ENCODE measurements at places on chromosomes 13 and 19. TPM values are rescaled to one million over a fixed set of nuclear protein-coding genes. Genes with fewer than 3 reads are reported as not detected.

- H3K27me3 ChIP-seq: no peaks in the 10 kb centered on the region
- no peak overlapping the region for H3K27ac ChIP-seq
- DNase-seq: no peak
- no peaks in the 10 kb centered on the region for H3K36me3 ChIP-seq
Measured at GRCh38 chr19:16834747-16835146, 5.5 kb downstream of the SIN3B start.

DNA sequence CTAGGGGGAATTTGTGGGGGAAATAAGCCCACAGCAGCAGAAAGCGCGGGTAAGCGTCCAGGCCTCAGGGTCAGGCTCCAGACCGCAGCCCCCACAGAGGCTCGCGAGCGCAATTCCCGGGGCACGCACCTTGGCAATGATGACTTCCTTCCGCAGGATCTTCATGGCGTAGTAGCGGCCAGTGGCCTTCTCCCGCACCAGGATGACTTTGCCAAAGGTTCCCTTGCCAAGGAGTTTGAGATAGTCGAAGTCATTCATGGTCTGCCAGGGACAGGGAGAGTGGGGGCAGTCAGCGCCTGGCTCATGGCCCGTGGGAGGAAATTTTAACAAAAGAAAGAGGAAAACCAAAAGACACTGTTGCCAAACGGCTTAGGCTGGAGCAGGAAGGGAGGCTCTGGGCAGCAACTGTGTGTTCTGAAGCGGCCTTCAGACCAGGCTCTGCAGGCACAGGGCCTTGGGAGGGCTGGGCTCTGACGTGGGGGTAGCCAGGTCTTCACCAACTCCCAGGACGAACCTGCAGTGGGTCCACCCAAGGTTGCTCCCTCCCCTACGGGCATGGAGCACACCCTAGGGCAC lies 15.4 kb upstream of the CCNP start:
- H3K36me3 ChIP-seq: no peaks in the 10 kb centered on the region
- DNase-seq: no peak
- H3K27ac ChIP-seq: no peak overlapping the region
- peaks cover 33% of the 10 kb centered on the region for H3K4me1 ChIP-seq

DNA sequence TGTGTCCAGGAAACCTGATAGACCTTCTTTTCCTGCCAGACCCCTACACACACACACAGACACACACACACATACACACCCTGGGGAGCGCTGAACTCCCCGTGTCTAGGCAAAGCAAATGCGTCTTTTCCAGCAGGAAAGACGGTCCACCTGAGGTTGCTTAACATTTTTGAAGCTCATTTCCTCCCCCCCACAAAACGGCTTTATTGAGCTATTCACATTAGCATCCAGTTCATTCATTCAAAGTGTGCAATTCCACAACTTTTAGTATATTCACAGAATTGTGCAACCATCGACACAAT lies 3.4 kb downstream of the GSX1 start:
- H3K36me3 ChIP-seq: no peaks in the 10 kb centered on the region
- H3K4me1 ChIP-seq: peaks cover 21% of the 10 kb centered on the region
- peaks cover 19% of the 10 kb centered on the region for H3K27me3 ChIP-seq
- H3K4me3 ChIP-seq: no peak overlapping the region
- no peak for DNase-seq

- no peaks in the 10 kb centered on the region for H3K4me1 ChIP-seq
- H3K4me3 ChIP-seq: no peak overlapping the region
- no peak overlapping the region for H3K27ac ChIP-seq
- no peak for DNase-seq
Measured at GRCh38 chr13:60282708-60283107, 114.3 kb upstream of the TDRD3 start.

- H3K4me3 ChIP-seq: no peak overlapping the region
- DNase-seq: no peak
- H3K4me1 ChIP-seq: peaks cover 19% of the 10 kb centered on the region
- no peaks in the 10 kb centered on the region for H3K27me3 ChIP-seq
- no peak overlapping the region for H3K27ac ChIP-seq
Measured at GRCh38 chr19:556611-557382, 12.9 kb downstream of the GZMM start.

GRCh38 chr13:20706661-20707060 lies 3.2 kb downstream of the IL17D start:
- H3K4me1 ChIP-seq: peaks cover 29% of the 10 kb centered on the region
- H3K27ac ChIP-seq: no peak overlapping the region
- H3K4me3 ChIP-seq: no peak overlapping the region
- H3K36me3 ChIP-seq: no peaks in the 10 kb centered on the region

DNA sequence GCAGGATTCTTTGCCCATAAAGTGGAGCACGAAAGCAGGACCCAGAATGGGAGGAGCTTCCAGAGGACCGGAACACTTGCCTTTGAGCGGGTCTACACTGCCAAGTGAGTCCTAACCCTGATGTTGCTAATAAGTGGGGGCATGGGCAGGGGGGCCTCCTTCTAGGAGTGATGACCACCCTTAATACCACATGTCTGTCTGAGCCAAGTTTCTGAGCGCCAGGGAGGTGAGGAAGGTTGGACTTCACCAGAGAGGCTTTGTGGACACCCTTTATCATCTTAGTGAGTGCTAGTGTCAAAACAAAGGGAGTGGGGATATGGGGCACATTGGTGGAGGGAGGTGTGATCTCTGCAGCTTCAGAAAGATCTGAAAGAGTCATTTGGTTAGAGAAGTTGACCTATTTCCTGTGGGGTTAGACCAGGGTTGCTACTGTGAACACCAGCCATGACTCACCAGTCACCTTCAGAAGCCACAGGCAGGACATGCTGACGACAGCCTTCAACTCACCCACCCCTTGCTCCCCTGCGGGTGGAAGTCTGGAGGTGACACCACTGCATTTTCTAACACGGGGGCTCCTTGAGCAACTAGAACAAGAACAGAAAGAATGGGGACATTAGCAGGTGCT lies 8.8 kb downstream of the ALOX5AP start:
- no peak for DNase-seq
- no peak overlapping the region for H3K4me3 ChIP-seq
- no peaks in the 10 kb centered on the region for H3K27me3 ChIP-seq

- H3K27ac ChIP-seq: no peak overlapping the region
- H3K4me3 ChIP-seq: no peak overlapping the region
- H3K36me3 ChIP-seq: no peaks in the 10 kb centered on the region
- H3K27me3 ChIP-seq: no peaks in the 10 kb centered on the region
- H3K4me1 ChIP-seq: no peaks in the 10 kb centered on the region
Measured at GRCh38 chr19:30386551-30387143, 14.5 kb downstream of the ZNF536 start.

- H3K27ac ChIP-seq: no peak overlapping the region
- H3K36me3 ChIP-seq: no peaks in the 10 kb centered on the region
- peaks cover 11% of the 10 kb centered on the region for H3K4me1 ChIP-seq
Measured at GRCh38 chr13:50891206-50891605, 18.4 kb upstream of the RNASEH2B start.

DNA sequence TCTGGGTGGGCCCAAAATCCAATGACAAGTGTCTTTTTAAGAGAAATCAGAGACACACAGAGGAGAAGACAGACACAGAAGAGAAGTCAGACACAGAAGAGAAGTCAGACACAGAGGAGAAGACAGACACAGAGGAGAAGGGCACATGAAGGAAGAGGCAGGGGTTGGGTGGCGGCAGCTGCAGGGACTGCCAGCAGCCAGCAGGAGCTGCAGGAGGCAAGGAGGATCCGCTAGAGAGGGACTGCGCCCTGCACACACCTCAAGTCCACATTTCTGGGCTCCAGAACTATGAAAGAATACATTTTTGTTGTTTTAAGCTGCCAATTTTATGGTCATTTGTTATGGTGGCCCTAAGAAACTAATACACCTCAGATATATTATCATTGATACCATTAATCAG lies 140.6 kb downstream of the ZIC5 start:
- H3K4me1 ChIP-seq: no peaks in the 10 kb centered on the region
- no peak overlapping the region for H3K4me3 ChIP-seq
- no peak for DNase-seq
- no peak overlapping the region for H3K27ac ChIP-seq
- no peaks in the 10 kb centered on the region for H3K36me3 ChIP-seq
- no peaks in the 10 kb centered on the region for H3K27me3 ChIP-seq

DNA sequence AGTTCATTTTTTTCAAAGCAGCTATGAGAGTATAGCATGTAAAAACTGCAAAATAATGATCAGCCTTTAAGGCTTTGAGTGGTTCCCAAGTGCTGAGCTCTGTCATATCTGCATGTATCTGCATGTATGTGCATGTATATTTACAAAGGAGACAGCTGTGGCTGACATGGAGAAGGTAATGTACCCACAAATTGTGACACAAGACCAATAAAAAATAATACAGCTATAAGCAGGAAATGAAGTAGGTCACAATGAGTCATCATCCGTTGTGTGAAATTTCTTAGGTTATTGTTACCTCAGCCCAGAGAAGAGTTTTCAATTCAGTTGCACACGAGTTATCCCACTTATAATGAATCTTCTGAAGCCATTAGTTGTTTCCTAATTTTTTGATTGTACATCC lies 60.9 kb upstream of the MED4 start:
- no peaks in the 10 kb centered on the region for H3K27me3 ChIP-seq
- H3K4me3 ChIP-seq: no peak overlapping the region
- H3K36me3 ChIP-seq: no peaks in the 10 kb centered on the region
- H3K27ac ChIP-seq: peak overlapping the region; percentile 68
- no peak for DNase-seq

GRCh38 chr13:86282442-86282841 lies 483.2 kb upstream of the SLITRK6 start:
- no peak overlapping the region for H3K27ac ChIP-seq
- no peak overlapping the region for H3K4me3 ChIP-seq
- H3K27me3 ChIP-seq: no peaks in the 10 kb centered on the region
- no peaks in the 10 kb centered on the region for H3K4me1 ChIP-seq
- no peak for DNase-seq
- no peaks in the 10 kb centered on the region for H3K36me3 ChIP-seq

- H3K36me3 ChIP-seq: no peaks in the 10 kb centered on the region
- H3K4me3 ChIP-seq: peak overlapping the region; percentile 60
- peaks cover 11% of the 10 kb centered on the region for H3K27me3 ChIP-seq
- DNase-seq: no peak
- H3K27ac ChIP-seq: no peak overlapping the region
Measured at GRCh38 chr13:52850396-52851136, 2.1 kb upstream of the PCDH8 start.

- H3K27ac ChIP-seq: peak within 1 kb of the TSS; percentile 75
- H3K27me3 ChIP-seq: no peaks in the 10 kb centered on the region
- peaks cover 22% of the 10 kb centered on the region for H3K36me3 ChIP-seq
Measured at GRCh38 chr19:44051650-44052402, at the start of gene ZNF223. Gene ZNF223, plus strand, starts transcription at chr19:44052036. Its CDS starts 3,141 bp downstream, at chr19:44055177.

GRCh38 chr19:13729859-13730258 lies 34.5 kb upstream of the MRI1 start:
- H3K27ac ChIP-seq: peak overlapping the region; percentile 98
- no peak overlapping the region for H3K4me3 ChIP-seq
- no peak for DNase-seq
- peaks cover 17% of the 10 kb centered on the region for H3K4me1 ChIP-seq
- H3K27me3 ChIP-seq: no peaks in the 10 kb centered on the region

DNA sequence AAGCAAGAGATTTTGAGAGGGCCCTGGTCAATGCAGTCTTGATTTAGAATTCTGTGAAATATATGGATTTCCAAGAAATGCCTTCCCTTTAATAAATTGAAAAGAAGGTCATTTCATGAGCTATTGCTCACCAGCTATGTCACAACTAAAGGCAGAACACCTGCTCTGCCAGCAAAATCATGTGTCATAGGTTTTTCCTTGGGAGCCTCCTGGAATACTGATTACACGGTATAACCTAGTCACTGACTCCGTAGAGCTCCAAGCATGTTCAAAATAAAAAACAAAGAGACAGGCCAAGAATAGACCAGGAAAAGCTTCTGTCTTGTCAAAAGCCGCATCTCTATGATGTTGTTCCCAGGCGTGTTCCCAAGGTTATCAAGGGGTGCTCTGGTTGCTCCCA lies 45.5 kb downstream of the HSPH1 start:
- DNase-seq: peak; percentile 13
- H3K36me3 ChIP-seq: no peaks in the 10 kb centered on the region
- H3K27ac ChIP-seq: no peak overlapping the region
- H3K27me3 ChIP-seq: no peaks in the 10 kb centered on the region
- H3K4me1 ChIP-seq: peaks cover under 1% of the 10 kb centered on the region

DNA sequence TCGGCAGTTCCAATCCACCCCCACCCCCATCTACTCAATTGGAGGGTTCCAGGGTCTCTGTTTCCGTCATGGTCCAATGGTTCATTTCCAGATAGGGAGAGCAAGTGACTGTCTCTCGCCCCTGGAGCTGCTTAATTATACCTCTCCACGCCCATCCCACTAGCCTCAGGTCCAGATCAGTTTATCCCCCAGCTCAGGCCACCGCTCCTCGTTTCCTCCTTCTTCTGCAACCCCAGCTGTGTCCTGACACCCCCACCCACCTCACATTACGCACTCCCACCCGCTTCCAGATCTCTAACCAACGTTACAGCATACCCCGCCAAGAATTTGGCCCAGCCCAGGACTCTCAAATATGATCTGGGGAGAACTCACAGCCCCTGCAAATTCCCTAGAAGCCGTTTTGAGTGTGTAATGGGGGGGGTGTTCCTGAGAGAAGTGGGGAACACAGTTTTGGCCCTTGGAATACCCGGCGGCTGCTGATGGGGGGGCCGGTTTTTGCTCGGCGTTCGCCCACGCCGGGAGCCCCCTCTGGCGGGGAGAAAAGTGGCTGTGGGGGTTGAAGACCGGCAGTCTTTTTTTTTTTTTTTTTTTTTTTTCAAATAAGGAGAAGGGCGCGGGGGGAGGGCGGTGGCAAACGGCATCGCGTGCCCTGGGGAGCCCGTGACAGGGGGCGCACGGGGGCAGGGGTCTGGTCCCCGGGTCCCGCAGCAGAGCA lies 1.7 kb upstream of the PDE4A start:
- H3K27ac ChIP-seq: no peak overlapping the region
- H3K4me1 ChIP-seq: peaks cover 54% of the 10 kb centered on the region
- H3K4me3 ChIP-seq: no peak overlapping the region

GRCh38 chr19:33963514-33963913 lies 166.8 kb downstream of the KCTD15 start:
- no peaks in the 10 kb centered on the region for H3K4me1 ChIP-seq
- no peaks in the 10 kb centered on the region for H3K27me3 ChIP-seq
- no peaks in the 10 kb centered on the region for H3K36me3 ChIP-seq
- no peak overlapping the region for H3K4me3 ChIP-seq
- H3K27ac ChIP-seq: no peak overlapping the region
- no peak for DNase-seq

DNA sequence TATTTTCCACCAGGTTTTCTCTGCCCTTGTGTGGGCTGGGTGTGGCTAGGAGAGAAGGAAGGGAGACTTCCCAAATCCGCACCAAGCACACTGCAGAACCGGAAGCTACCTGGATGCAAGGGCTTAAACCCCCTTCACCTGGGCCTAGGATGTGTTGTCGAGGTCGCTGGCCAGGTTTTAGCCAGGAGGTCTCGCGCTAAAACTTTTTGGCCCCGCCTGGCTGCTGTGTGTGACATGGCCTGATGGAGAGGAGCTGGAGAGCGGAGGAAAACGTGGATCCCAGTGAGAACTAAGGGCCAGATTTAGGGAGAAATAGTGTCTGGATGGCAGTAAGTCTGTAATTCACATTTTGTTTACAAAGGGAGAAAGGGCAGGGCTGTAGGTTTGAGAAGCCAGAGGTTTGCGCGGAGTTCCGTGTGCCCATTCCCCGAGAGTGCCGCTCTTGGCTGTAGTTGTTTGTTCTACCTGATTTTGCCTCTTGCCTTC lies 3.1 kb upstream of the TSHZ3 start:
- no peaks in the 10 kb centered on the region for H3K27me3 ChIP-seq
- no peak overlapping the region for H3K27ac ChIP-seq
- H3K4me1 ChIP-seq: peaks cover 19% of the 10 kb centered on the region
- no peak overlapping the region for H3K4me3 ChIP-seq
- H3K36me3 ChIP-seq: no peaks in the 10 kb centered on the region

RPS5 gene
- 1,974 TPM for total RNA-seq

SHISA7 gene
- 0.25 TPM for total RNA-seq

ZNF526 gene
- 6.1 TPM for total RNA-seq

CBLC gene
- 42.2 TPM for total RNA-seq

CEACAM4 gene
- not detected for total RNA-seq

ELAVL3 gene
- 1.2 TPM for total RNA-seq

IGFLR1 gene
- total RNA-seq: 7.4 TPM

AZU1 gene
- total RNA-seq: not detected

Data from vagina (tissue), 2 donors.